ENCODE measurements at places on chromosomes 5 and 9.
A peak's percentile ranks its signal among the peaks of the same experiment; 100 is the strongest.

DNA sequence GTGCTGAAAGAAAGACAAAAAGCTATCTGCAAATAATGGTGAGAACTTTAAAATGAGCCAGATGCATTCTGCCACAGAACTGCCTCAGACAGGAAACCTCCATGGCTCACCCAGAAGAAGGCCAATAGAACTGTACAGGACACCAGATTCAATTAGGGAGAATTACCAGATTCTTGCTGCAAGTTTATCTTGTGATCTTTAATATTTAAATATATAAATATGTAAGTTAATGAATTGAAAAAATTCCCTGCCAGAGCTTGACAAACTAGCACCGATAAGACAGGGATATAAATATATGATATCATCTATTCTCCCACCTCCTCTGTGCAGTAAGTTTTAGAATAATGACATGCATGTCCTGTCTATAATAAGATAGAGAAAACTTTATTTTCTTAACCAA is 252.8 kb downstream of the PLK2 start:
- ATAC-seq, result no peak

- ATAC-seq, result no peak
Measured at GRCh38 chr5:8340739-8341344, 471.9 kb downstream of the MTRR start.

DNA sequence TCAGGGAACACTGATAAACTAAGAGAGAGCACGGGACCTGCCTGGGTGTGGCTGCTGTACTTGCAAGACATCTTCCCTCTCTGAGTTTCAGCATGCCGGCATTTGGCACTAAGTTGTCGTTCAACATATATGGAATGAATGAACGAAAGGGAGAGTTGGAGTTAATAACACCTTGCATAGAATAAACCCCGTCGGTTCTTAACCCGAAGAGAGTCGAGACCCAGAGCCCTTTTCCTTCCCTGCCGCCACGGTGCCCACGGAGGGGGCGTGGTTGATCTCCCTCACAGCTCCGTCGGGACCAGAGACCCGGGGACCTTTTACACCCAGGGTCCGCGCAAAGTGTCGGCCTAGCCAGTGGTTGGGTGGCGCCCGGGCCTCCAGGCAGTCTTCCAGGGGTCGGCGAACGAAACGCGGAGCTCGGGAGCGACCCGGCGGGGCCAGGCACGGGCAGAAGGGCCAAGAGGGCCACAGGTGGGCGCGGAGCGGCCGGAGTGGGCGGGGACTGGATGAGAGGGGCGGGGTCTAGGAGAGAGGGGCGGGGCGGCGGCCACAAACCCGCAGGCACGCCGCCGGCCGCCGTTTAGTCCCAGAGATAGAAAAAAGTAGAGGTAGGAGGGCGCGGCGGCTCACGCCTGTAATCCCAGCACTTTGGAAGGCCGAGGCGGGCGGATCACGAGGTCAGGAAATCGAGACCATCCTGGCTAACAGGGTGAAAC is 735 bp upstream of the RPL26L1 start:
- ATAC-seq, result peak; percentile 84

GRCh38 chr9:84718476-84718875 is 48.9 kb downstream of the NTRK2 start:
- no peak for ATAC-seq

DNA sequence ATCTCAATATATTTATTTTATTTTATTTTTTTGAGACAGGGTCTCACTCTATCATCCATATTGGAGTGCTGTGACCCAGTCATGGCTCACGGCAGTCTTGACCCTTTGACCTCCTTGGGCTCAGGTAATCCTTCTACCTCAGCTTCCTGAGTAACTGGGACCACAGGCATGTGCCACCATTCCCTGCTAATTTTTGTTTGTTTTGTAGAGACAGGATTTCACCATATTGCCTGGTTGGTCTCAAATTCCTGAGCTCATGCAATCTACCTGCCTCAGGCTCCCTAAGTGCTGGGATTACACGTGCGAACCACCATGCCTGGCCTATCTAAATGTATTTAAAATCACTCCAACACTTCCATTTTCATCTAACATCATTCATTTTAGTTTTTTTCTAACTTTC is 190.5 kb upstream of the CHD1 start:
- ATAC-seq, result no peak

GRCh38 chr5:68070591-68071281 is 144.8 kb upstream of the PIK3R1 start:
- ATAC-seq, result peak; percentile 96

- no peak for ATAC-seq
Measured at GRCh38 chr9:89177012-89177943, 1.3 kb downstream of the SHC3 start.

GRCh38 chr5:5424736-5425135 is 2.3 kb downstream of the ICE1 start:
- ATAC-seq, result no peak

- no peak for ATAC-seq
Measured at GRCh38 chr9:87076825-87077224, 129.5 kb upstream of the GAS1 start.

GRCh38 chr9:121249563-121249962 is 18.4 kb upstream of the GSN start:
- peak; percentile 47 for ATAC-seq

GRCh38 chr9:37921546-37922300 is 17.8 kb upstream of the SLC25A51 start:
- no peak for ATAC-seq

- ATAC-seq, result no peak
Measured at GRCh38 chr5:177347699-177348098, 3.8 kb downstream of the LMAN2 start.

- ATAC-seq, result no peak
Measured at GRCh38 chr9:27427272-27427643, 96.8 kb upstream of the IFNK start.

DNA sequence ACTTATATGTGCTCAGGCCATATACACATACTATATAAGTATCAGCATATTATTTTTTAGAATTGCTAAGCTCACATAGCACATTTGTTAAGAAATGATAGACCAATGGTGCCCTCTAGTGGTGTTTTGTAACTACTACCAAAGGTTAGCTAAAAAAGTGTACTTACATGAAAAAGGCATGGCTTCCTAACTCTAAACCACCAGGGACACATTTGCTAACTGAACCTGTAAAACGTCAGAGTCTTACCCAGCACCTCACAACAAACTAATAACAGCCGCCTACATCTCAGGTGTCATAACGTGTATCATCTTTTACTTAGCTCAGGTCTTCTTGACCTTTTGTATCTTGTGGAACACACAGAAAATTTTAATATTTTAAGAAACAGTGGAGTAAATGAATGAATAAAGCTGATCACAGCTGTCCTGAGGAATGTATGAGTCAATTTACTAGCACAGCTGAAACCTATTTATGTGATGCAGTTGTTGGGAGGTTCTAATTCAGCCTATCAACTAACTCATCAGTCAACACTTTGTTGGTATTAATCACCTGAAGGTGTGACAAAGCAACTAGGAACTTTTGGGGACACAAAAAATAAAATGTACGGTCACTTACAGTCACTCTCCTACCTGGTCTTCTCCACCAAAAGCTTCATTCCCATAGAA is 72.9 kb downstream of the BAAT start:
- no peak for ATAC-seq

GRCh38 chr9:109923806-109924205 is 143.8 kb downstream of the PALM2AKAP2 start:
- no peak for ATAC-seq

GRCh38 chr5:10902145-10902544 is 141.1 kb upstream of the DAP start:
- no peak for ATAC-seq

GRCh38 chr9:70557661-70558369 is 143.4 kb upstream of the KLF9 start:
- no peak for ATAC-seq

GRCh38 chr9:34957492-34958410 is at the start of gene PHF24:
Gene PHF24, plus strand, starts transcription at chr9:34958285. Its CDS starts 13,014 bp downstream, at chr9:34971299.
- ATAC-seq, result peak; percentile 25

- no peak for ATAC-seq
Measured at GRCh38 chr5:172931001-172931536, 28.2 kb upstream of the RPL26L1 start.

- no peak for ATAC-seq
Measured at GRCh38 chr5:157671592-157672330, 428 bp downstream of the C5orf52 start.

DNA sequence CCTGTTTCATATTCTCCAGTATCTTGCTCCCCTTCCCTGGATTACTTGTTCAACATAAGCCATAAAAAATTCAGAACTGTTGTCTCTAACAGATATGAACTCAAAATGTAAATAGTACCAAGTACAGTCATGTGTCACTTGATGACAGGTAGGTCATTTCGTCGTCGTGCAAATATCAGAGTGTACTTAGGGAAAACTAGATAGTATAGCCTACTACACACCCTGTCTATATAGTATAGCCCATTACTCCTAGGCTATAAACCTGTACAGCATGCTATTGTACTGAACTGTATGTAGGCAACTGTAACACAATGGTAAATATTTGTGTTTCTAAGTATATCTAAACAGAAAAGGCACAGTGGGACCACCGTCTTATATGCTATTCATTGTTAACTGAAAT is 39.1 kb downstream of the SMIM15 start:
- ATAC-seq, result no peak

GRCh38 chr5:133238426-133239205 is 186.8 kb downstream of the HSPA4 start:
- ATAC-seq, result no peak

DNA sequence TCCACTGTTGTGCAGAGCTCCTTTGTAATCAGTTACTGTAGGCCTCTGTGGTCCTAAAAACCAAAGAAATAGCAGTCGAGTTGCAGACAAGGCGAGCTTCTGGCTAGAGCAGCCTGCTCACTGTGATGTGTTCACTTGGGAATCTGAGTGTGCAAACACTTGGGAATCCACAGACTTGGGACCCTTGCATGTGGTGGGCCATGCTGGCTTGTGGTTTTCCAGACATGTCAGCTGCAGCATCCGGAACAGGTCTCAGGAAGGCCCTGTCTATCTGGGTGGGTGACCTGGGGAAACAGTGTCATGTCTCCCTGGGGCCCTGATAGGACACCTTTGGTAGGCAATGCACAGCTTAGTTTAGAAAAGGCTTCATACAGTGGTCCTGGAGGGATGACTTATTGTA is 66.4 kb downstream of the WWC1 start:
- no peak for ATAC-seq

DNA sequence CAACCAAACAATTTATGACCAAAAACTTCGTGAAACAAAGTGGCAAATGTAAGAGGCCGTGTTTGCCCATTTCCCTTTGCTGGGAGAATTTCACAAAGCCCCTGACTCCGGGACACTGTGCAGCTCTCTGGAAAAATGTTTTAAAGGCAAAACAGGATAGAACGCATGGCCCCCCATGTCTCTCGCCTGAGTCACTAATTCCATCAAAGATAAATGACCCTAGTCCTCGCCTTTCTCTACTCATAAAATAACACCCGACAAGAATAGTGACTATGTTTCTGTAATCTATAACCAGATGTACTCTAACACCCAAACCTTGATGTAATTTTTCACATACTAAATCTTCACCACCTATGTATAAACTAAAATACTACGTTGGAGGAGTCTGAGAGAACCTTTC is 55.7 kb upstream of the SAP30L start:
- ATAC-seq, result no peak
